ENCODE measurements at places on chromosomes 5 and 9.
A peak's percentile ranks its signal among the peaks of the same experiment; 100 is the strongest.

DNA sequence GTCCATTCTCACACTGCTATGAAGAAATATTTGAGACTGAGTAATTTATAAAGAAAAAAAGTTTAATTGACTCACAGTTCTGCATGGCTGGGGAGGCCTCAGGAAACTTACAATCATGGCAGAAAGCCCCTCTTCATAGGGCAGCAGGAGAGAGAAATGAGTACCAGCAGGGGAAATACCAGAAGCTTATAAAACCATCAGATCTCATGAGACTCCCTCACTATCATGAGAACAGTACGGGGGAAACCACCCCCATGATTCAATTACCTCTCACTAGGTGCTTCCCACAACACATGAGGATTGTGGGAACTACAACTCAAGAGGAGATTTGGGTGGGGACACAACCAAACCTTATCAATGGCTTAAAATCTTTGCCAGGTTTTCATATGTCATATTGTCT lies 20.3 kb upstream of the TENT4A start:
- no peak for DNase-seq

- DNase-seq: no peak
Measured at GRCh38 chr9:137978262-137978714, 100.7 kb downstream of the CACNA1B start.

- DNase-seq: no peak
Measured at GRCh38 chr5:179802207-179802883, 4.3 kb downstream of the MGAT4B start.

DNA sequence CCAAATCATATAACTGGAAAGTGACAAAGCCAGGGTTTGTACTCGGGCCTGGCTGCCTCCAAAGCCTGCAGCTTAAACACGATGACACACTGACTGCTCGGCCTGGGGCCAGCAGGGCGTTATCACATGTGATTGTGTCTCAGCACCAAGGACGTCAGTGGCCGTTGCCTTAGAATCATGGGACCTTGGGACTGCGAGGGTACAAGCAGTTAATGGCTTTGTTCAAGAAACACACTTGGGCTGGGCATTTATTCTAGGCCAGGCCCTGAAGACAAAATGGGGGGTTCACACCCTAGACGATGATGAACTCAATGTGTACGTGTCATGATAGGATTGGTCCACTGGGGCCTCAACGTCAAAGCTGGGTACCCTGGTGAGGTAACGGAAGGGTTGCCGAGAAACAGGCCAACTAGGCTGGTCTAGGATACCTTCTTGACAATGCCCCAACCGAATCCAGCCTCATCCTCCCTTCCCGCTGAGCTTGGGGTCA lies 13.0 kb downstream of the SH3PXD2B start:
- DNase-seq: no peak

GRCh38 chr5:119966028-119966427 lies 336.7 kb downstream of the FAM170A start:
- no peak for DNase-seq

- no peak for DNase-seq
Measured at GRCh38 chr5:168030912-168031311, 260.5 kb upstream of the WWC1 start.

GRCh38 chr5:170691657-170692056 lies 91.9 kb upstream of the GABRP start:
- no peak for DNase-seq

DNA sequence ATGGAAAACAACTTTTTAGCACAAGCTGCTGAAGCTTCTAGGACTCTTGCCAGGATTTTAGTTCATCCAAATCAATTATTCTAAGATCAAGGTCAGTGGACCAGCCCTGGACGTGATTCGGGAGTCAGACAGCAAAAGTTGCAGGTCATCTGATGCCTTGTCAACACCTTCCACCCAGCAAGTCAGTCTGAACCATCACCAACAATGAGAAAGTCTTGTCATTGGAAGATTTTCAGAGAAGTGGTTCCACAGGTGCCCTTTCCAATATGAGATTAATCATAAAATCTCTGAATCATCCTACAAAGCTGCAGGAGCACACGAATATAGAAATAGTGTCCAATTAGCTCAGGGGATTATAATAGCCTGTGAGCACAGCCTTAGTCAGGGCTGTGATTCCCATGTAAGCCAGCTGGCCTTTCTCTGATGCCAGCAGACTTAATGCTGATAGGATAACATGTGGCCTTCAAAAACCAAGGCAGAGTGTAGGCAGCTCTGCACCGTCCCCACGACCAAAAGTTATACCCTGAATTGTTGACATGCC lies 445.0 kb upstream of the TRPC7 start:
- no peak for DNase-seq

- DNase-seq: no peak
Measured at GRCh38 chr5:172902497-172903472, 56.4 kb upstream of the RPL26L1 start.

GRCh38 chr9:105064248-105065097 lies 136.5 kb upstream of the ABCA1 start:
- peak; percentile 95 for DNase-seq

- peak; percentile 64 for DNase-seq
Measured at GRCh38 chr9:36023260-36024048, 13.3 kb upstream of the RECK start.

DNA sequence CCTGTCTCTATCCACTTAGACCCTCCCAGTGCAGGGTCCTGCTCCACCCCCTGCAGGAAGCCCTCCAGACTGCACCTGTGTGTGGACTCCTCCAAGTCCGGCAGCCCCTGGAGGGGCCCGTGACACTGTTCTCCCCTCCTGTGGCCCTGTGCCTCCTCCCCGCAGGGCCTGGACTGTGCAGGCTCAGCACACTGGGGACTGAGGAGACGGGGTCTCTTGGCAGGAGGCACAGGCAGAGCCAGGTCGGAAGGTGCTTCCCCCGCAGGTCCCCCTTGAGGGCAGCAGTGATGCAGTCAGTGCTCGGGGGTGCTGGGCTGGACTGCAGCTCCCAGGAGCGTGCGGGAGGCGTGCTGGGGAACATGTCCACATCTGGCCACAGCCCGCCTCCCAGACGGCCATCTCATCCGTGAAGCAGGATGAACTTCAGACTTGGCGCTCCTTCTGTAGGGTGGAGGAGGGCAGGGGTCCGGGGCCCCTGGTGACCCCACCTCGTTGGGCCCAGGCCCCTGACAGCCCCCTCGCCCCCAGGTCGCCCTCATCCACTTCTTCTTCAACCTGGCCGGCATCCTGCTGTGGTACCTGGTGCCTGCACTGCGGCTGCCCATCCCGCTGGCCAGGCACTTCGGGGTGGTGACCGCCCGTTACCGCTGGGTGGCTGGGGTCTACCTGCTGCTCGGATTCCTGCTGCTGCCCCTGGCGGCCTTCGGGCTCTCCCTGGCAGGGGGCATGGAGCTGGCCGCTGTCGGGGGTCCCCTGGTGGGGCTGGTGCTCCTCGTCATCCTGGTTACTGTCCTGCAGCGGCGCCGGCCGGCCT lies 4.9 kb downstream of the SLC34A3 start:
- DNase-seq: no peak

DNA sequence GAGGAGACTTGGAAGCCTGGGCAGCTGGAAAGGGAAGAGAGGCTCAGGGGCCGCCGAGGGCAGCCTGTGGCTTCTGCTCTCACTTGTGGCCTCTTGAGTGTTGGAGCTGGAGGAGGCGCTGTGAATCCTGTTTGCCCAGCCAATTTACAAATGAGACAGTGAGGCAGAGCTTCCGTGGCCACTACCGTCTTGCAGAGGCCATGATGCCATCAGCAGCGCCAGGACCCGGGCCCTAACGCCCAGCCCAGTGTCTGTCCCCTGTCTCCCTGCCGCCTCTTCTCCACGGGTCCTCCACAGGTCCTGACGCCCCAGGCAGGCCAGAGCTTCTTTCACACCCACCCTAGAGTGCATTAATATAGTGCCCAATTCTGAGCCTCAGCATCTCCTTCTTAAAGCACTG lies 172.8 kb downstream of the GOLPH3 start:
- no peak for DNase-seq

DNA sequence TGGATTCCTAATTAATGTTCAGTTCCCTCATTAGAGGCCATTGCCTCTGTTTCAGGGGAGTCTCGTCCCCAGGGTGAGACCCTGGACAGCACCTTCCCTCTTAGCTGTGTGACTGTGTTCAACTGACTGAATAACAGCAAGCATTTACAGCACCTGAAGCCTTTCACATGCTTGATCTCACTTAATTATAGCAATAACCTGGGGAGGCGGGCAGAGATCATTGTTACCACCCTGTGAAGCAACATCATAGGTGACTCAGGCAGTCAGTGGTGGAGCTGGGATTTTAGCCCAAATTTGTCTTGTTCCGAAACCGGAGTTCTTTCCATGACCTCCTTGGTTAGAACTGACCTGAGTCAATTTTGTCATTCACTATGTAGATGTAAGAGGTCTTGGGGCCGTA lies 105.2 kb upstream of the RAD23B start:
- DNase-seq: no peak

DNA sequence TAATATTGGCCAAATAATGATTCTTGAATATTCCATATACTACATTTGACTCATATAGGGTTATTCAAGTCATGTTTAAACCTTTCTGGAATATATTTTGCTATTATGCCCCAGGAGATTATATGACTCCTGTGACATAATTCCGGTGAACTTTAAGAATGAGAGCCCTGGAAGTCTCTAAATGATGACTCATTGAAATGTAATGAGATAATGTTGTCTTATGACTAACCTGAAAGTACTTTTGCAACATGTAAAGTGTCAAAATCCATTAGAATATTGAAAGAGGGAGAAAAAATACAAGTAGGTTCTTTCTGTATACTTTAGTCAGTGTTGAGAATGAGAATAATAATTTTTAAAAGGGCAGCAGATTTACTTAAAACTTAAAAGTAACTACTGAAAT lies 830.4 kb downstream of the MAT2B start:
- DNase-seq: no peak

DNA sequence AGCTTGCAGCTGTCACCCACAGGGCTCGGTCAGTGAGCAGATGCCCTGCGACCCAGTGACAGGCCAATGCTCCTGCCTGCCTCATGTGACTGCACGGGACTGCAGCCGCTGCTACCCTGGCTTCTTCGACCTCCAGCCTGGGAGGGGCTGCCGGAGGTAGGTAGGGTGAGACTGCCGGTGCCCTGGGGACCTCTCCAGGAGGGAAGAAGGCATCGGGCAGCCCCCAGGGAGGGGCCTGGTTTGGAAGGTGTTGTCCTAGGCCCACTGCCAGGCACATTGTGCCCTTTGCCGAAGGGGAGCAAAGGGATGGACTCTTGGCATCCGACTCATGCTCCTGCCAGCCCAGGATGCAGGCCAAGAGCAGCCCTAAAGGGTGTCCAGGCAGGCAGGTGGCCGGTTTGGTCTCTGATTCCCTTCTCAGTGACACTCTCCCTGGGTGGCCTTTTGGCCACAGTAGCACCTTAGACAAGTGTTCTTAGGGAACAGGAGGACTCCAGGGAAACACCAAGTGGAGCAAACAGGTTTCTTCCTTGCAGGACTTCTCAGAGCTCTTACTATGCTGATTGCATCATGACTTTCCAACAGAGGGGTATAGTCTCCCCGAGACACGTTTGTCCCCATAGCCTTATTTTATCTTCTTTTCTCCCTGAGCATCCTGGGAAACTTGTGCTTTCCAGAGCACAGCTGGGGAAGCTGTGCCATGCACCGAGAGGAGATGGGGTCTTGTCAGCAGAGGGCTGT lies 28.1 kb upstream of the AIF1L start:
- DNase-seq: no peak

DNA sequence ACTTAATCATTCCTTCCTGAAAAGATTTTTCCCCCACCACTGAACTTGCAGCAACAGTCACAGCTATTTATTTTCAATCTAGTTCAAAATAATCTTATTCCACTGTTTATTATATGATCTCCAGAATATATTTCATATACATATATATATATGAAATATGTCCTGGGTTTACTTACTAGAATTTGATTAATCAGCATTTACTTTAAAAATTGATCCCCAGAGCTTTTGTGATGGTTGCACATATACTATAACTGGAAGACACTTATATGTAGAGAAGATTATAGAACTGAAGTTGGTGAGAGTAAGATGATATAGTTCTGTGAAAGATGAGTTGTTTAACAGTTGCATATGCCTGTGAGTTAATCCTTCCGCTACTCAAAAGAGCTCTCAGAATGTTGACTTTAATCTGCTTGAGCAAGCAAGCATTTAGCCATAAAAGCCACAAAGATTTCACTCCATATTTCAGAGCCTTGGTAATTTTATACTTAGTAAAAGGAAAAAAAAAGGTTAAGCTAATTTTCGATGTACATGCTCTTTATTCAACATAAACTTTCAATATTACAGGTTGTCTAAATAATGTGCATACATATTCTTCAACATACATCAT lies 399.3 kb upstream of the CDH9 start:
- no peak for DNase-seq

GRCh38 chr9:95645992-95646391 lies 129.2 kb upstream of the PTCH1 start:
- no peak for DNase-seq

GRCh38 chr9:85741095-85741874 lies 469 bp downstream of the AGTPBP1 start:
- peak; percentile 75 for DNase-seq

- DNase-seq: peak; percentile 19
Measured at GRCh38 chr5:138241688-138242571, 28.8 kb upstream of the CDC23 start.
